SK-N-SH (cell line): ENCODE measurements at places on chromosomes 3 and 15.

- no peak overlapping the region for H3K4me3 ChIP-seq
- H3K27ac ChIP-seq, result no peak overlapping the region
- no peak for DNase-seq
- no peaks in the 10 kb centered on the region for H3K4me1 ChIP-seq
- no peaks in the 10 kb centered on the region for H3K27me3 ChIP-seq
Observed at GRCh38 chr3:20073068-20073467, 32.8 kb downstream of the KAT2B start.

DNA sequence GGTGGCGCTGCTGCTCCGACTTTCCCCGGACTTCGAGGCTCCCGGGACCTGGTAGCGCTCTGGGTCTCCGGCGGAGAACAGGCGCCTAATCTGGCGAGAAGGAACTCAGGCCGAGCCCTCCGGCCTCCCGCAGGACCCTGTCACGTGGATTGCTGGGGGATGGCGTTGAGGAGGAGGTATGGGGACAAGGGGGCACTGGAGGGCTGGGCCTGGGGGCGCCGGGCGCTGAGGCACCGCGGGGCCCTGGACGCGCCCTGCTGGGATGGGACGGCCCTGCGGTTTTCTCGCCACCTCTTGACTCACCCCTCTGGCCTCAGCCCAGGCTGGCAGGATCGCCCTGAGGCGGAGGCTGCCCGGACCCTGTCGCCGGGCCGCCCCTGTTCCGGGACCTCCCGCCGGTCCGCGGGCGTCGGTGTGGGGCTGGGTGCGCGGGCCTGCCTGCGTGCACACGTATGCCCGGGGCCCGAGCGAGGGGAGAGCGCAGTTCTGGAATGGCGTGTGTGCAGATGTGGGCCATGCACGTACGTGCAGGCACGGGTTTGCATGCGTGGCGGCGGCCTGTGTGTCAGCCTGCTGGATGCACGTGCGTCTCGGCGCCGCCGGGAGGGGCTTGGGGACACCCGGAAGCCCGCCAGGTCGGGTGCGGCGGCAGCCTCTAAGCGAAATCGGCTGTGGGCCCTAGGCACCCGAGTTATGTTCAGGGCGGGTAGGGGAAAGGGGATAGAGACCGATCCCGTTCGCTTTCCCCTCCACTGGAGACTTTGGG, 752 bp downstream of the C15orf39 start:
- H3K4me3 ChIP-seq, result peak overlapping the region; percentile 74
- no peaks in the 10 kb centered on the region for H3K27me3 ChIP-seq

- H3K4me1 ChIP-seq, result peaks cover 4% of the 10 kb centered on the region
- no peak overlapping the region for H3K4me3 ChIP-seq
- DNase-seq, result no peak
- H3K27ac ChIP-seq, result no peak overlapping the region
- no peaks in the 10 kb centered on the region for H3K27me3 ChIP-seq
Observed at GRCh38 chr3:111314898-111315297, 227.1 kb upstream of the CD96 start.

GRCh38 chr3:156814295-156814694, 11.9 kb upstream of the LEKR1 start:
- H3K36me3 ChIP-seq, result no peaks in the 10 kb centered on the region
- no peak for DNase-seq
- H3K27ac ChIP-seq, result no peak overlapping the region
- no peaks in the 10 kb centered on the region for H3K27me3 ChIP-seq

GRCh38 chr3:101828276-101828675, 21.0 kb upstream of the NFKBIZ start:
- no peak for DNase-seq
- peak overlapping the region; percentile 88 for H3K27ac ChIP-seq
- peaks cover 4% of the 10 kb centered on the region for H3K36me3 ChIP-seq
- H3K27me3 ChIP-seq, result no peaks in the 10 kb centered on the region
- peak overlapping the region; percentile 63 for H3K4me3 ChIP-seq
- peaks cover 6% of the 10 kb centered on the region for H3K4me1 ChIP-seq

- peaks cover 15% of the 10 kb centered on the region; the same call in 1 of the 2 replicates for H3K4me1 ChIP-seq
- DNase-seq, result no peak
- no peak overlapping the region for H3K27ac ChIP-seq
Observed at GRCh38 chr3:59249698-59250361, 200.0 kb upstream of the CFAP20DC start.

DNA sequence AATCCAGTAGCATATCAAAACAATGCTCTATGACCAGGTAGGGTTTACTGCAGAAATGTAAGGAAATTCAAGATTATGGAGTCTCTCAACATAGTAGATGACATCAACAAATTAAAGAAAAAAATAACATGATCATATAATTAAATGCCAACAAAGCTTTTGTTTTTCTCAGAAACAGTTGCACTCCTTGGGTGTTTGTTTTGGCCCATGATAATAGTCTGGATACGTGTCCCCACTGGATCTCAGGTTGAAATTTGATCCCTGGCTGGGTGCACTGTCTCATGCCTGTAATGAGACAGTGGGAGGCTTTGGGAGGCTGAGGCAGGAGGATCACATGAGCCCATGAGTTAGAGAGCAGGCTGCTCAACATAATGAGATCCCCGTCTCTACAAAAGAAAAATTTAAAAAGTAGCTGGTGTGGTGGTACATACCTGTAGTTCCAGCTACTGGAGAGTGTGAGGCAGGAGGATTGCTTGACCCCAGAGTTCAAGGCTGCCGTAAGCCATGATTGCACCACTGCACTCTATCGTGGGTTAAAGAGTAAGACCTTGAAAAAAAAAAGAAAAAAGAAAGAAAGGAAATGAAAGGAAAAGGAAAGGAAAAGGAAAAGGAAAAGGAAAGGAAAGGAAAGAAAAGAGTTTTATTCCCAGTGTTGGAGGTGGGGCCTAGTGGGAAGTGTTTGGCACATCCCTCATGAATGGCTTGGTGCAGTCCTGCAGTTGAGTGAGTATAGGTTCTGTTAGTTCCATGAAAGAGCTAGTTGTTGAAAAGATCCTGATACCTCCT, 53.3 kb upstream of the FOXB1 start:
- no peaks in the 10 kb centered on the region for H3K27me3 ChIP-seq
- H3K4me1 ChIP-seq, result no peaks in the 10 kb centered on the region
- no peak for DNase-seq
- H3K27ac ChIP-seq, result no peak overlapping the region
- no peak overlapping the region for H3K4me3 ChIP-seq
- H3K36me3 ChIP-seq, result no peaks in the 10 kb centered on the region

GRCh38 chr3:63015614-63016309, 140.5 kb upstream of the CADPS start:
- no peaks in the 10 kb centered on the region for H3K36me3 ChIP-seq
- no peaks in the 10 kb centered on the region for H3K4me1 ChIP-seq
- no peaks in the 10 kb centered on the region for H3K27me3 ChIP-seq
- no peak overlapping the region for H3K27ac ChIP-seq

DNA sequence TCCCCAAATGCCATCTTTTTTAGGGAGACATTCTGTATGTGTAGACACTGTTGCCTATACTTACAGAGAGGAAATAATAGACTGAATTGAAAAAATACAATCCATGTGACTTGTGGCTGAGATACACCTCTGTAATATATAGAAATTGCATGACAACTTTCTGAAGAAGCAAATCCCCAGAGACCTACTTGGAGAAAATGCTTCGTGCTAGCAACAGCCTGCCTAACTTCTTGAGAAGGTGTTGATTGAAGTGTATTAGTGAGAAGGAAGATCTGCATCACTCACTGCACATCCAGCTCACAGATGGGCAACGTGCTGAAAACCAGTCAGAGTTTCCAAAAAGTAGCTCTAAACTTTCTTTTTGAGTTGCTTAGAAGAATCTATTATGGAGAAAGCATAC, 404.1 kb downstream of the EPHB1 start:
- no peak overlapping the region for H3K27ac ChIP-seq
- no peaks in the 10 kb centered on the region for H3K27me3 ChIP-seq
